ENCODE measurements at places on chromosomes 3 and 15. TPM values are rescaled to one million over a fixed set of nuclear protein-coding genes. Genes with fewer than 3 reads are reported as not detected.
A peak's percentile ranks its signal among the peaks of the same experiment; 100 is the strongest.

DNA sequence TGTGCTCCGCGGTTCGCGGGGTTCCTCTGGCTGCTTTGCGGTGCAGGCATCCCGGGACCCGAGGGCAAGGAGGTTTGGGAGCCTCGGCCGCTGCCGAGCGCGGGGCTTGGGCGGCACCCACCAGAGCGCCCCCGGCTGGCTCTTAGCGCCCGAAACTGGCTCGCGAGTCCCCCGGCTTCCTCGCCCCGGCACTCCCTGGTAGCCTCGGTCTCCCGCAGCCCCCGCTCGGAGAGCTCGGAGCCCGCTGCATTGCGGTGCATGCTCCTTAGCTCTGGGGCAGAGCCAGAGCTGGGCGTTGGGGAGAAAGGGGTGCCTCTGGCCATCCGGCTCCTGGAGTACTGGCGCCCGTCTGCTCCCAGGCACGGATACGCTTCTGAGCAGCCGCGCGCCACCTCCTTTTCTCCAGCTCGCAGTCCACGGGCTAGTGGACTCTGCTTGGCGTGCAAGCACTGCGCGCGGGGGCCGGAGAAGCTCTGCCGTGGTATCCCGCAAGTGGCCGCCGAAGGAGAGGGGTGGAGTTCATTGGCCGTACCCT is 753 bp downstream of the EPHB1 start:
- DNase-seq = no peak

The KLHL6 gene
- total RNA-seq = 1.9 TPM

- DNase-seq = no peak
Measured at GRCh38 chr3:179027326-179027900, 44.2 kb downstream of the ZMAT3 start.

The HES1 gene
- total RNA-seq = 98.7 TPM

The CCDC54 gene
- total RNA-seq = not detected

- no peak for DNase-seq
Measured at GRCh38 chr3:115187149-115187757, 40.2 kb upstream of the ZBTB20 start.

The P2RY1 gene
- total RNA-seq = 23.8 TPM

GRCh38 chr3:193190146-193190786 is 50.8 kb upstream of the PLAAT1 start:
- DNase-seq = no peak

DNA sequence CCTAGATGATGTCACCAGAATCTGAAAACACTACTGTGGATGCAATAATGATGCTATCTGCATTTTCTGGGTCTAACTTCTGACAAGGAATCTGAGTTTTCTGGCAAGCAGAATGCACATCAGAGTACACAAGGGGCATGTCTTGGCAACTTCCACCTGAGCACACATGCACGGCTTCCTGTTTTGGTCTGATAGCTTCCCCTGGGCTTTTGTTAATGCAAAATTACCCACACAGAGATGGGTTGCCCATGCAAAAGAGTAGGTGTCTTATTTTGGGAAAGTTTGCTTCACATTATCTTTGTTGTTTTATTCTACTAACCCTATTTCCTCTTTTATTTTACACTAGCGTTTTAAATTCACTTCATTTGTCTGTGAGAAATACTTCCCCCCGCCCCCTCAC is 74.2 kb upstream of the SATB1 start:
- no peak for DNase-seq

The ALDH1A3 gene
- 5.4 TPM for total RNA-seq

The SERPINI2 gene
- total RNA-seq = not detected

GRCh38 chr3:17852217-17852616 is 109.8 kb upstream of the TBC1D5 start:
- DNase-seq = no peak

DNA sequence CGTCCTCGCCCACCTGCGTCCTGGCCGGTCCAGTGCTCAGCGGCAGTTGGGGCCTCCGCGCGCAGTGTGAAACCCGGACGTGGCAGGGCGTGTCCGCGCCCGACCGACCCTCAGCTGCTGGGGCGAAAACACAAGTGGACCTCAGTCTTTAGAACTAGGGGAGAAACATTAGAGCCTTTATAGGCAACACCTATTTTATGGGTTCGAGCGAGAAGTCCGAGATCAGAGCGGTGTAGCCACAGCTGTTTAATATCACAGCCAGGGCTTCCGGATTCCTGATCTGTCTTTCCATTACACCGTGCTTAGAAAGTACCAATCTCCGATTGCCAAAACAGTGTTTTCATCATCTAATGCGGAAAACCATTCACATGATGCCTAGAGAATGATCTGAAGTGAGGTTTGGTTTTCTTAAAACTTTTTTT is 506 bp downstream of the RAD51 start:
- no peak for DNase-seq

The C3orf70 gene
- total RNA-seq = 13.7 TPM

GRCh38 chr3:34357461-34357860 is 559.0 kb downstream of the PDCD6IP start:
- DNase-seq = no peak

GRCh38 chr15:63601026-63601703 is 4.0 kb downstream of the FBXL22 start:
- no peak for DNase-seq

DNA sequence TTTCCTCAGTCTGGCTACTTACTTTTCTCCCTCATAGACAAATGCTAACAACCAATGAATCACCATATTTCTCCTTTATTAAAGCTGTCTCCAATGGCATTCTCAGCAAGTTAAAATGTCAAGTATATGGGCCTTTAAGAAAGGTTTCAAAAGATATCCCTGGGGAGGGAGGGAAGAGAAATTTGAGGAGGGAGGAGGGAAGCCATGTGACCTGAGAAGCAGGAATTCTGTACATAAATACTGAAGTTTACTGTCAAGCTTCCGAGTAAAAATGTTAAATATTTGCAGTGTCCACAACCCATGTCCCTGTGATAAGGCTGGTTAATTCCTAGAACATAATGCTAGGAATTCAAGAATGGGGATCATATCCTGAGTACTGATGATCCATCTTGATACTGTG is 175.9 kb downstream of the CNTN4 start:
- no peak for DNase-seq

DNA sequence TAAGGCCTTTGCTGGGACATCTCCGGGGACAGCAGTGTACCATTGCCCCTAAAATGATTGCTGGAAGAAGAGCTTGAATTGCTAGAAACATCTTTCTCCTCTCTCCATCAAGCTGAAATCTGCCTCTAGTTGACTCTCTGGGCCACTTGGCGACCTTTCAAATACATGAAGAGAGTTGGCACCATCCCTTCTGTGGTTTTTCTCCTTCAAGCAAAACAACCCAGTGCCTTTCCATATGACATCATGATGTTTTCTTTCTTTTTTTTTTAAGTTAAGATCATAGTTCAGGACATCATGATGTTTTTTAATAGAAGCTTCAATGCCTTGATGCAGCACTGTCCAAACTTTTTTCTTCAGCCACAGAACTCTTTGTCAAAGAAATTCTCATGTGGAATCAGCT is 144.0 kb upstream of the PTPRG start:
- DNase-seq = no peak

DNA sequence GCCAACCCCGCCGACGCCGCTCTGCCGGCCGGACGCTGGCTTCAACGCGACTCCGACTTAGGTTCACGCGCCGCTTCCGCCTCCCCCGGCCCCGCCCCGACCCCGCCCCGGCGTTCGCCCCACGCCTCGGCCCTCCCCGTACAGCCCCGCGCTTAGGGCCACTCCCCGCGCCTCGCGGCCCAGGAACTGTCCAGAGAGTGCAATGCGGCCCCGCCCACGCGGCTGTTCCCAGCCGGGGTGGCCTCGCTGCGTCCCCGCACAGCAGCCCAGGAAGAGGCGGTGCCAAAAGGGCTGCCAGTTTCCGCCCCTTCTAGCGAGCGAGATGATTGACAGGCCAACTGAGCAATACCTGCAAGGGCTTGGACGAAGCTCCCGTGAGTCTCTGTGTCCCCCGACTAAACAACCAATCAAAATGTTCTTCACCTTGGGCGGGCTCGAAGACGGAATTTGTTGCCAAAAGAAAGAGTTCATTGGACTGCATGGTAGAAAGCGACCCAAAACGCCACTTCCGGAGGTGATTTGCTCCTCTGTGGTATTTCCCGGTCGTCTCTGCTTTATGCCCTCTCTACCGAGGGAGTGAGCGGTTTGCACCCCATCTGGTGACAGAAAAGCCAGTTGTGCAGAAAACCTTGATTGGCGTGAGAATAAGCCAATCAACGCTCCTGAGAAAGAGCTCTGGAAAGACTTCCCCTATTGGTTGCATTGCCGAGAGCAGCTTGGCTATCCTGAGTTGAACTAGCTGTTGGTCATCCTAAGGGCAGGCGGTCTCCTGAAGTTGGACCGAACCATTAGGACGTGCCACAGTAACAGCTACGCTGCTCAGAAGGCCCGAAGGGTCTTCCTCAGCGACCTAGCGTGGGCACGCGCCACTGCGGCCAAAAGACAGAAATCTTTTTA is at the start of gene UBP1:
Gene UBP1, minus strand, starts transcription at position 78 of the 897 bp plus-strand sequence. CDS start 557 bp downstream, outside the sequence.
- peak; percentile 100 for DNase-seq

DNA sequence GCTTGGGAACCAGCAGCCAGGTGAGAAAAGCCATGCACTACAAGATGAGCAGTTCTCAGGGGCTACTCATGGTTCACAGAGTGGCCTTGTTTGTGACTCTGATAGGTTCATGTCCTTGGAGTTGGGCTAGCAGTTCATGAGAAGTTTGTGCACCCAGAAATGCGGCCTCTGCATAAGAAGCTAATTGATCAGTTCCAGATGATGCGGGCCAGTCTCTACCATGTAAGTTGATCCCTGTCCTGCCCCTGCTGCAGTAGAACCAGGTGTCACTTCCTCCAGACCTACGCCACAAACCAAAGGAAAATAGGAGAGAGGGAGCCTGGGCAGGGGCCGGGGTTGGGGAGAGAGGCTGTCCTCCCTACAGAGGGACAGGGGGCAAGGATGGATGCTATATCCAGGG is 27.2 kb upstream of the MANF start:
- DNase-seq = no peak

DNA sequence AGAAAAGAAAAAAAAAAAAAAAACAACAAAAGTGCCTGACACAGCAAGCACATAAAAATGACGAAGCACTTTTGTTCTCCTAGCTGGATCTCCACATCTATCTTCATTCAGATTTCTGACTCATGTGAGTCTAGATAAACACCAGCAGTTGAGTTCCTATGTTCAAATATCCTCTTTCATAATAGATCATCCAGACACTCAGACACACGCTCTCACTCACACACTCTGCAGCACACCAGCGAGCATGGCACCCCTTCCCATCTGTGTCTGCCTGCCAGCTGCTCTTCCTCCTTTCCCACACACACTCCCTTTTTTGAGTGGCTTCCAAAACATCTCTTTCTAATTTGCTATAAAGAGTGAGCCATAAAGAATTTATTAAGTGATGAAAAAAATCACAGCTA is 19.8 kb upstream of the CELF6 start:
- DNase-seq = no peak

DNA sequence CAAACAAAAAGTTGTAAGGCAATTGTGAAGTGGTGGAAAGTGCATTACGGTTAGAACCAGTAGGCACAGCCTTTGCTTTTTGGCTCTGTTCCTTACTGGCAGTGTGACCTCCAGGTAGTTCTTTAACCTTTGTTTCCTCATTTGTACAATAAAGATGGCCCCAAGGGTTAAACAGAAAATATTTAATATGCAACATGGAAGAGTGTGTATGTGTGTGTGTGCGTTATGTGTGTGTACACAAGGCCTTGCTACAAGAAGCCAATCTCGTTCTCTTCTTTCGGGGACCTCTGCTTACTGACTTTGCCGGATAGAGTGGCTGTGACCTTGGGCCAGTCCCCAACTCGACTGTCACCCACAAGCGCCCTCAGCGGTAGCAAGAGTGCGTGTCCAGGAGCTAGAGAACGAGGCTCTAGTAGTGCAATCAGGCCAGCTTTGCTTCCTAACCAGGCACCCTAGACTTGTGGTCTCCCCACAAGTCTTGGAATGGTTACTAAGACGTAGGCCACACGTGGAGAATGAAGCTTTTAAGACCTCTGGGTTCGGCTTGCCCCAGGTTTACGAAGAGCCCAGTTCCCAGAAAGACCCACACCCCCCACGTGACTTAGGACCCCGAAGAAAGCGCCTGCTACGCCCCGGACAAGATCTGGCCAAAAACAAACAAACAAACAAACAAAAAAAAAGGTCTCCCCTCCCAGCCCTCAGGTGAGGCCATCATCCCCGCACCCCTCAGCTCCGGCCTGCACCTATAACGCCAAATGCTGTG is 593 bp downstream of the CIAO2A start:
- peak; percentile 61 for DNase-seq

- DNase-seq = no peak
Measured at GRCh38 chr15:39787479-39787878, 4.8 kb upstream of the FSIP1 start.

The MST1R gene
- total RNA-seq = 124 TPM

- peak; percentile 34 for DNase-seq
Measured at GRCh38 chr3:58333206-58334012, 717 bp downstream of the PXK start.

GRCh38 chr15:29437888-29438702 is 168.5 kb upstream of the NSMCE3 start:
- DNase-seq = no peak

DNA sequence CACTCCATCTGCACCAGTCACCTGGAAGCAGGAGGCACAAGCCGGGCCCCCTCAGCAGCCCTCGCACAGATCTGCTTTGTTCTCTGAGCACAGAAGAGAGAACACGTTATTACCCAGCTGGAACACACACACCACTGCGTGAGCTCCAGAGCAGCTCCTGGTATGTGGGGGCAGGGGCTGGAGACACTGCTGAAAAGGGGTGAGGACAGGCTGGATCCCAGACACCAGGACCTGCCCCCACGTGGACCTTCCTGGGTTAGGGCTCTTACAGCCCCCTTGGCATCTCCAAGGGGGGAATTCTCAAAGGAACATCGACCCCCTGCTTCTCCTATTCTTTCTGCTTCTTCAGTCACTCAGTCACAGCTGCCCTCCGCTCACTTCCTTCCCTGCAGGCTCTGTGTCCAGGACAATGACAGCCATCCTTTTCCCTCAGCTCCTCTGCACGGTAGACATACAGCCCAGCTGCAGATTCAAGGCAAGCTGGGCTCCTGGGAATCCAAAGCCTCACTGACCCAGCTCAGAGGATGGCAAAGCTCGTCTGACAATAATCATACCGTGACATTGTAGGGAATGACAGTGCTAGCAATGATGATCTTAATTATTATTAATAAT is 33.7 kb downstream of the PRR20G start:
- DNase-seq = no peak

The BFSP2 gene
- not detected for total RNA-seq

GRCh38 chr15:79644091-79644490 is 212.0 kb downstream of the MINAR1 start:
- no peak for DNase-seq

The RRP9 gene
- total RNA-seq = 16.1 TPM

The CLDN11 gene
- total RNA-seq = 4.3 TPM

DNA sequence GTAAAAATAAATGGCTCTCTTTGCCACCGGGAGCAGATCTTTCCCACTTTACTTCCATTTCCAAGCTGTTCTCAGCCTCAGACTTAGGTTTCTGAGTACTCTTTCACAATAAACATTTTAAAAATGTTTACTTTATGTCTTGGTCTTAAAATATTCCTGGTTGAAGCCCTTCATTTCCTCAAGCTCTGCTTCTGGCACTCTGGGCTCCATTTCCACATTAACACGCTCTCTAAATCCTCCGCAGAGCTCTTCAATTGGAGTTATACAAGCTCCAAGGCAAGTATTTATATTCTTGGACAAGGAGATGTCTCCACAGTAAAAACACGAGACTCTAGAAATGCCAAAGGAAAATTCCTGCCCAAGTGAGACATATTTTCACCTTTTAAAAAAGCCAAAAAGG is 169.3 kb downstream of the GREM1 start:
- no peak for DNase-seq

- DNase-seq = peak; percentile 44
Measured at GRCh38 chr3:116815831-116816588, 106.4 kb downstream of the TUSC7 start.

GRCh38 chr15:42154212-42154941 is 2.1 kb downstream of the PLA2G4F start:
- no peak for DNase-seq
